DMS153 (cell line): ENCODE measurements at places on chromosomes 4 and X.

- DNase-seq: no peak
Measured at GRCh38 chrX:38999967-39000745, 198.9 kb downstream of the MID1IP1 start.

DNA sequence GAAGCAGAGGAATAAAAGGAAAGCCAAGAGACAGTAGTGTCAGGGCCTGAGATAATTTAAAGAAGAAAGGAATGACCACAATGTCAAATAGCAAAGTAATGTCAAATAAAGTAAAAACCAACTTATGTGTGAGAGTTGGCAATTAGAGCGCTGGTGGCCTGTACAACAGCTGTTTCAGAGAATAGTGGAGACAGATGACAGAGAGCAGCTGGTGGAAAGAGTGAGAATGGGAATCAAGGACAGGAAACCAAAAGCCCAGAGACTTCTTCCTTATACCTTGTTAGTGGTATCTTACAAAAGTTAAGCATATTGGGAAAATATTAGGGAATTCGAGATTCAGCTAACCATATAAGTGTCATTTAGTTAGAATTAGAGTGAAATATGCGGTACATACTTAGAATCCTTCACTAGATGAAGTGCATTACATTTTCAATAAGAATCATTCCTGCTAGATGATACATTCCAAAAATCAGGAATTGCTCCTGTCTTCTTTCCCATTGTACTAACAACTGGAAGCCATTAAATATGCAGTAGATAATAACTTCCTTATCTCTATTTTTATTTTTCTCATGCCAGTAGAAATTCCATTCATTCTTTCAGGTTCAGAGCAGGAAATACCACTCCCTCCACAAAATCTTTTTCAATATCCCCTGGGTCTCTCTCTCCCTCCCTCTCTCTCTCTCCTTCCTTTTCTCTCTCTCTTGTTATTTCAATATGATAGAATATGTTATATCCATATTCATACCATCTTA, 525.4 kb downstream of the CENPC start:
- no peak for DNase-seq

- DNase-seq: no peak
Measured at GRCh38 chr4:77022560-77023179, 53.1 kb downstream of the CCNI start.

DNA sequence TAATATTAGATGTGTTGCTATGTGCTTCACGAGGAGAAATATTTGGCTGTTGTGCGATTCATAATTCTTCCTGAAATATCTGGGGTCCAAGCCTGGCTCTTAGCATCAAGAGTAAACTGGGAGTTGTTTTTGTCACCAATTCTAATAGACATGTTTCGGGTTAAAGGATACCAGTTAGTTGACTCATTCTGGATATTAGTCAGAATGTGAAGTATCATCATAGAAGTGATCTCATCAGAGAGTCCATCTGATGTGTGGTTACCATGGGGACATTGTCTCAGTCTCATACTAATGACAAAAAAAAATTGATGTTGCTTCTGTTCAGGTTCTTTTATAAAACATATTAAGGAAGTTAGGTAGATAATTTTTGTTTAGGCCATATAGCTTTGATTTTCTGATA, 57.2 kb upstream of the MTMR1 start:
- DNase-seq: no peak

DNA sequence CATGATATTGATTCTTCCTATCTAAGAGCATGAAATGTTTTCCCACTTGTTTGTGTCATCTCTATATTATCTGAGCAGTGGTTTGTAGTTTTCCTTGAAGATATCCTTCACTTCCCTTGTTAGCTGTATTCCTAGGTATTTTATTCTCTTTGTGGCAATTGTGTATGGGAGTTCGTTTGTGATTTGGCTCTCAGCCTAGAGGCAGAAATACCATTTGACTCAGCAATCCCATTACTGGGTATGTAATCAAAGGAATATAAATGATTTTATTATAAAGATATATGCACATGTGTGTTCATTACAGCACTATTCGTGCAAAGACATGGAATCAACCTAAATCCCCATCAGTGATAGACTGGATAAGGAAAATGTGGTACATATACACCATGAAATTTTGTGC, 172.7 kb upstream of the IL15 start:
- no peak for DNase-seq

GRCh38 chr4:147059064-147059731, 113.5 kb upstream of the TTC29 start:
- no peak for DNase-seq

DNA sequence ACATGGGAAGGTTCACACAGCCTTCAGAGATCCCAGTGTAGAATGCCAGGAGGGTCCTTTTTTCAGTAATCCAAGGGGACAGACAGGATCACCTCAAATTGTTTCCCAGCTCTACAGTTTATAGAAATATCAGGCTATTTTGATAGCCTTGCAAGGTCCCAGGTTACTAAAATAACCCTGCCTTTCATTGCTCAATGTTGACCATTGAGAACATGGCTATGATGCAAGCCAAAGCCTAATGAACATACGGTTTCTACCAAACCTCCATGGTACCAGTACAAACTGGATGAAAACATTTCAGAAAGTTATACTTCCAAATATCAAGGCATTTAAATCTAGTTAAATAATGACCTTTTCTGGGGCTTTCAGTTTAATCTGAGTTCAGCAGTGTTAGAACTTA, 151.5 kb downstream of the PLS3 start:
- no peak for DNase-seq

DNA sequence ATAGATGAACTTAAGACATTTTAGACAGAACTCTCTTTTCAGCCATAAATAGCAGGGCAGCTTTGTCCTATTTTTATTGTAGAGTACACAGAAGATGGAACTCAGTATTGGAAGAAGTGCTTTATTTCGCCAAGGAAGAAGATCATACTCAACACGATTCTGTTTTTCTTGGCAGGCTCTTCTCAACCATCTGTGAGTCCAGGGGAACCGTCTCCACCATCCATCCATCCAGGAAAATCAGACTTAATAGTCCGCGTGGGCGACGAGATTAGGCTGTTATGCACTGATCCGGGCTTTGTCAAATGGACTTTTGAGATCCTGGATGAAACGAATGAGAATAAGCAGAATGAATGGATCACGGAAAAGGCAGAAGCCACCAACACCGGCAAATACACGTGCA, 37.6 kb downstream of the KIT start:
- DNase-seq: no peak

DNA sequence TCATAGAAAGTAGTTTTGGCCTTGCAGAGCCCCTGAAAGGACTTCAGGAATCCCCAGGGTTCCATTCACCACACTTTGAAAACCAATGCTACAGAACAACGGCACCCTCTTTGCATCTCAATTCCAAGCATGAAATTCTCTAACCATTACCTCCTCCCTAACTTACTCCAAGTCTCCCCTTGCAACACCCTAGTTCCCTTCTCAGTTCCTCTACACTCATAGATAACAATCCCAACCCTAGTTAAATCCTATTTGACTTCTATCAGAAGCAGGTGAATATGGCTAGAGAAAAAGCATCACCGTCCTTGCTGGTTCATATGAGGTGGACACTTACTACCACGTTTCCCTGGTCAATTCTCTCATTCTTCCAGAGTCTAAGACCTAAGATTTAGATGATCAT, 2.4 kb downstream of the RCHY1 start:
- no peak for DNase-seq
